Glomerular endothelial cell (primary cell): ENCODE measurements at places on chromosomes 11 and 22. TPM values are rescaled to one million over a fixed set of nuclear protein-coding genes. Genes with fewer than 3 reads are reported as not detected.

DNA sequence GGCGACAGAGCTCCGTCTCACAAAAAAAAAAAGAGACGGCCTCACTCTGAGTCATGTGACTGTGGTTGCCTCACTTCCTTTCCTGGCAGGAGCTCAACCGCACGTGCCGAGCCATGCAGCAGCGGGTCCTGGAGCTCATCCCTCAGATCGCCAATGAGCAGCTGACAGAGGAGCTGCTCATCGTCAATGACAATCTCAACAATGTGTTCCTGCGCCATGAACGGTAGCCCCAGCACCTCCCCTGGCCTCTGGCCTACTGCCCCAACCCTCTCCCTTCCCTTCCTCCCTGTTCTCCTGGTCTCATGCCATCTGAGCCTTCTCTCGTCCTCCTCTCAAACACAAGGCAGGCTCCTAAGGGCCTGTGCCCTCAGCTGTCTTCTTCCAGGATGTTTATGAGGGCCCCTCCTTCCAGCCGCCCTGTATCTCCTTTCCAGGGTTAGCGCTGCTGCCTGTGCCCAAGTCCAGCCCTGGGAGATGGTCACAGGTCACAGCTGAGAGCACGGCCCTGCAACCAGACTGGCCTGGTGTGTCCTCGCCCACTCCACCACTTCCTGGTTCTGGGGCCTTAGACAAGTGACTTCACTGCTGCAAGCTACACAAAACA is 30.7 kb downstream of the TOM1 start:
- no peak for DNase-seq

- DNase-seq: no peak
Measured at GRCh38 chr11:72859126-72859525, 44.9 kb downstream of the ATG16L2 start.

- no peak for DNase-seq
Measured at GRCh38 chr11:115766561-115766960, 262.3 kb upstream of the CADM1 start.

DNA sequence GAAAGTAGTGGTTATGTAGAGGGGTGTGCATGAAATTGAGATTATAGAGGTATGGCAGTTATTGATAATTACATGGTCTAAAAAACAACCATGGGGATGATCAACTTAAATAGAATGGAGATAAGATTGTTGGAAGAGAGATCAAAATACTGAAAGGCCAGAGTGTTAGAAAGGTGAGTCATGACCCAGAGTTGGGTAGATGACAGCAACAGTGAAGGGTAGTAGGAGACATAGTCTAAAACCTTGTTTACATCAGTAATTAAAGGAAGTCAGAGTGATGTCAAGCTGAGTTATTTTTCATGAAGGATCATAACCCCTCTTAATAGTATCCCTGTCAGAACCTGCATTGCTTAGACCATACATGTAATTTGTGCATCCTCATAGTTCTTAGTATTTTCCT is 110.9 kb downstream of the ELP4 start:
- no peak for DNase-seq

GRCh38 chr11:11359611-11360010 is 6.6 kb upstream of the CSNK2A3 start:
- no peak for DNase-seq

GRCh38 chr22:20783844-20784723 is 10.2 kb downstream of the SERPIND1 start:
- no peak for DNase-seq

- DNase-seq: peak; percentile 86
Measured at GRCh38 chr11:65961267-65962140, at the start of gene SART1. SART1 (plus strand) TSS chr11:65961734; CDS start chr11:65961781, 47 bp downstream.

GRCh38 chr22:46742576-46743221 is 4.6 kb upstream of the CERK start:
- no peak for DNase-seq

DNA sequence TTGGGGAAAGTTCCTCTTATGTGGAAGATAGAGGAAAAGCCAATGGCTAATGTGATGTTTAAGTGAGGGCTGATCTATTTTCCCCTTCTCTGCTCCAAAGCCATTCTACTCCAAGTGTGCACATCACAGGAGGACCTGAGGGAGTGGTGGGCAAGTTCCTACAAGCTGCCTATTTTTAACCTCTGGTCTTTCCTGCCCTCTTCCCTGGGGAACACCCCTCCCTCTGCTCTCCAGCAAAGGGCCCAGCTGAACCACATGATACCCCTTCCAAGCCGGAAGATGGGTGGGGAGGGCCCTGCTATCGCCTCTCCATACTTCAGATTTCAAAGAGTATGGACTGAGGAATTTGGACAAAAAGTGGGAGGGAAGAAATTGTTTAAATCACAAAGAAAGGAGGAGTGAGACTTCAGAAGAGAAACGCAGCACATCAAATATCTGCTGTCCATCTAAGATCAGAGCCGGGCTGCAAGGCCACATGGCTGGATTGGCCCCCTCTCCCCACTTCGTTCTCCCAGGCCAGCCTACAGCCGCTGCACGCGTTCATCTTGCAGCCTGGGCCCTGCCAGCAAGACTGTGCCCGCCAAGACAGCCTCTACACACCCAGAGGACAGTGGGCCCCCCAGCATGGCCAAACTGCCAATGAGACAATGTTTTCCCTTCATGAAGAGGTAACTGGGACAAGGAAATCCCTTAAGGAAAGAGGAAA is 77.5 kb downstream of the MICAL3 start:
- DNase-seq: no peak

- DNase-seq: no peak
Measured at GRCh38 chr11:123458501-123458900, 28.4 kb downstream of the GRAMD1B start.

- DNase-seq: no peak
Measured at GRCh38 chr22:31935961-31936635, 8.2 kb upstream of the YWHAH start.

DNA sequence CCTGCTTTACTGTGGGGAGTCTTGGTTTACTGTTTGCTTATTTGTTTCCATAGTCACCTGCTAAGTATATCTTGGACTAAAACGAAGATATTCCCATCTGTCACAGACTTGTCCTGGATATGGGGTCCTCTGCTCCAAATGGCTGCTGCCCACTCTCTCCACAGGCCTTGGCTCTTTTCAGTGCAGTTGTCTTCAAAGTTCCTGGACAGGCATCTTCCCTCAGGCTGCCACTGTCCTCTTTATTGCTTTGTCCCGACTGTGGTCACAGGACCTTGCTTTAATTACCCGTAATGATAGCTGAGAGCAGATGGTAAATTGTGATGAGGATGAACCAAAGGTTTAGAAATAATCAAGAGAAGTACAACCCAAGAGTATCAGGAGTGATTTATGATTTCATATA is 713.9 kb upstream of the CCDC179 start:
- no peak for DNase-seq

TTC17 gene
- 51.8 and 90.1 TPM in 2 replicates for total RNA-seq

TSKU gene
- total RNA-seq: 34.9 and 39.0 TPM in 2 replicates

MYBPC3 gene
- total RNA-seq: not detected in 2 replicates

DDIAS gene
- 1.2 and 4.2 TPM in 2 replicates for total RNA-seq
